ENCODE measurements at places on chromosomes 16 and 17. TPM values are rescaled to one million over a fixed set of nuclear protein-coding genes. Genes with fewer than 3 reads are reported as not detected.
A peak's percentile ranks its signal among the peaks of the same experiment; 100 is the strongest.

GRCh38 chr17:14161419-14161818 is 75.2 kb downstream of the CDRT15 start:
- no peak for DNase-seq

DNA sequence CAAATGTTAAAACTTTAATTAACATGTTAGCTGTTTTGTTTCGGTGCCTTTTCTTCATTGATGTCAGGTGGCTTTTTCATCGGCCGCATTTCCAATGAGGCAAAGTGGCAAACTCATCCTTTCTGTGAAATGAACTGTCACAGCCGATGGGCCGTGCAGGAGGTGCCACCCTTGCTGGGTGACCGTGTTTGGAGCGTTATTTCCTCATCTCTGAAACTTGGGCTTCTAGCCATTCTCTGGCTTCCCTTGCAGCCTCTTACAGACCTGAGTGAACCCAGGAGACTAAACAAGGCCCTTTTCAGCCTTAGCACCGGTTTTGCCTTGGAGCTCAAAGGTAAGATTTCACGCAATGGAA is 42.2 kb upstream of the PRSS54 start:
- DNase-seq = no peak

TTLL6 gene
- 3.4 TPM for total RNA-seq

- DNase-seq = peak; percentile 76
Measured at GRCh38 chr16:11407047-11407982, 62.1 kb downstream of the RMI2 start.

- DNase-seq = no peak
Measured at GRCh38 chr17:80860703-80861417, 130.8 kb upstream of the CHMP6 start.

C17orf50 gene
- 0.30 TPM for total RNA-seq

VAT1L gene
- 22.2 TPM for total RNA-seq

DNA sequence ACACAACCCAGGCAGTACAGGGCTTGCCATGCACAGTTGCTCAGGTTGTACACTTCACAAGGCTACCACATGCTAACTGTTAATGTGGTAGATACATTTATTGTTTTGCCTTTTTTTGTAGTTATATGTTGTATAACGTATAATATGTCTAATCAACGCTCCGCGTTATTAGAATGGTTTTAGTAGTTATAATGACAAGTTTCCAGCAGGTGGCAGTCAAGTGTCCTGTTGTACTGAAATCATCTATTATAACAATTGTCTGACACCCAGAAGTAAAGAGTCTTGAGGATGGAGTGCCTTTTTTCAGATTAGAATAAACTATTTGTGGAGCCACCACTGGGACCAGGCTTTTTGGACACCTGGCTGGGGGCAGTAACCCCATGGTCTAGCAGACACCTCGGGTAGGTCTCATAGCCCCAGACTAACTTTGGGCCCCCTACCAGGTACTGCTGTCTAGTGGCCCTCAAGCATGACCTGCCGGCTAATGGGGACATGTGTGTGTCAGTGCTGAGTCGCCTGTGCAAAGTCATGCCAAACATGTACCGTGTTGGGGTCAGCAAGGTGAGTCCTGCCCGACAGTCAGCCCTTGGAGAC is 32.8 kb downstream of the MYO15A start:
- no peak for DNase-seq

DNA sequence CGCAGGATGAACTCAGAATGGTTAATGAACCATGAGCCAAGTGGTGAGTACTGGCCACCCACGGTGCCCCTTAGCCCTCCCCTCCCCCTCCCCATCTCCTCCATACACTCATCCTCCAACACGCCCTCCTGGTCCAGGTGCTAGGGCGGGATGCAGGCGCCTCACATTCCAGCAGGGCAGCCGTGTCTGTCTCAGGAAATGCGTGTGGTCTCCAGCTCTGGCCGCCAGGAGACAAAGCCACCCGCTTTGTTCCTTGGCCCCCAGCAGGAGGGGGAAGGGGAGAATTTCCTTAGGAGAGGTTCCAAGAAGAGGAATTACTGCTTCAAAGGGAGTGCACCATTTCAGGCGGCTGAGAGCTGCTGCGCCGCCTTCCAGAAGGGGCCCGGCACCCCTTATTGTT is 29.7 kb upstream of the RMI2 start:
- DNase-seq = peak; percentile 93

RNF135 gene
- 12.3 TPM for total RNA-seq

DNA sequence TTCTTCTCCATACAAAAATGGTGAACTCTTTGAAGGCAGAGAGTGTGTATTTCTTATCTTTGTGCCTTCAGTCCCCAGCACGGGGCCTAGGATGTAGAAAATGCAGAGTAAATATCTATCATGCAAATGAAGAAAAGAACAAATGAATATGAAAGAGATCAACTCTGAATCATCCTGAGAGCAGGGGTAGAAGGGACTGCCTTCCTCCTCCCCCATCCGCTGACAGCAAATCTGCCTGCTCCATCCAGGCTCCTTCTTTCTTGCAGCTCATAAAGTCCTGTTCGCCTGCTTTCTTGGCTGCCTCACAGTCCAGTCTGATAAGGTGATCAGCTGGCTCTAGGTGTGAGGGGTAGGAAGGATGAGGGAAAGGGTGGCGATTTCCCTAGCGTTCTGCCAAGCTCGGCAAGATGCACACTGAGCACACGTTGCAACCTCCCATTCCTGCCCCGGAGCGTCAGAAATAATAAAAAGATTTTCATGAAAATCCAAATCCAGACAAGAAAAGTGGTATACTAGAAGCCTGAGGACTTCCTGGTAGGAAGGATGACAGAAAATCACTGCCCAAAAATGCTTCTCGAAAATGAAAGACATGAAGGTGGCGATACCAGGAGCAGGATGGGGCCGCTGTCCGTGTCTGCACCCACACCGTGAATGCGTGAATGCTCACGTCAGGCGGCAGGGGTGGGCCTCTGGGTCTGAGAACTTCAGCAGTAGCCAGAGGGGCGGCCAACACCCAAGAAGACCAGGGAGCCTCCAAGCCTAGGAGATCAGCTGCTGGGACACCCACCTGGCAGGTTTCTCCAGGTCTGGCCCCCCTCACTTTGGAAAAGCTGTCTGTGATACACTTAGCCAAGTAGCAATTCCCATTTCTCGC is 67.1 kb downstream of the VPS53 start:
- no peak for DNase-seq

CACNG1 gene
- not detected for total RNA-seq

DNA sequence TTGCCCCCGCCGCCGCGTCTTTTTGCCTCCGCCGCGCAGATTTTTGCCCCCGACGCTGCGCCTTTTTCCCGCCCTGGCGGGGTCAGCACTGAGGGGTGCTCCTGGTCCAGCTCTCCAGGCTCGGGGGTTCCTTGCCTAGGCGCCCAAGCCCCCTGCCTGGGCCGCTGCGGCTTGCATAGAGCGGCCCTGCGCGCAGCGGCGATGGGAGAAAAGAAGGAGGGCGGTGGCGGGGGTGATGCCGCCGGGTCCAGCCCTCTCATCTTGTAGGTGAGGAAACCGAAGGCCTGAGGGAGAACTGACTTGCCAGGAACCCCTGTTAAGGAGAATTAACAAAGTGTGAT is 330.8 kb upstream of the WSB1 start:
- DNase-seq = no peak

SLC52A1 gene
- total RNA-seq = 0.78 TPM

- DNase-seq = no peak
Measured at GRCh38 chr17:82667668-82668000, 19.4 kb upstream of the WDR45B start.

DNA sequence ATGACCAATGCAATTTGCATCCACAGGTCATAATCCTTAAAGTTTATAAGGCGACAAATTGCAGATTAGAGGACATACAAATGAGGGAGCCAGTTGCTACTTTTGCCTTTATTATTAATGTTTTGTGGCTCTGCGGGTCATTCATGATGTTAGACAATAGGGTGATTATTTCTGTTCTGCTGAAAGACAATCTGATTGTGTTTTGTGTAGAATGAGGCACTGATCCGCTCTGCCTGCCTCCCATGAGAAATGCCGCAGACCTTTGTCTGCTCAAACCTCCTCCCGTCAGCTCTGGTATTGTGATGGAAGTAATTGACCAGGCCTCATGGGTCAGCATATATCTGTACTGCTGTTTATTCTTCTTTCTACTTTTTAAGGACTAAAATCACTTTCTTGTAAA is 224.9 kb downstream of the PRKCA start:
- DNase-seq = no peak

WDR81 gene
- total RNA-seq = 14.0 TPM

GRCh38 chr17:16417896-16418684 is 2.7 kb downstream of the TRPV2 start:
- no peak for DNase-seq

DNA sequence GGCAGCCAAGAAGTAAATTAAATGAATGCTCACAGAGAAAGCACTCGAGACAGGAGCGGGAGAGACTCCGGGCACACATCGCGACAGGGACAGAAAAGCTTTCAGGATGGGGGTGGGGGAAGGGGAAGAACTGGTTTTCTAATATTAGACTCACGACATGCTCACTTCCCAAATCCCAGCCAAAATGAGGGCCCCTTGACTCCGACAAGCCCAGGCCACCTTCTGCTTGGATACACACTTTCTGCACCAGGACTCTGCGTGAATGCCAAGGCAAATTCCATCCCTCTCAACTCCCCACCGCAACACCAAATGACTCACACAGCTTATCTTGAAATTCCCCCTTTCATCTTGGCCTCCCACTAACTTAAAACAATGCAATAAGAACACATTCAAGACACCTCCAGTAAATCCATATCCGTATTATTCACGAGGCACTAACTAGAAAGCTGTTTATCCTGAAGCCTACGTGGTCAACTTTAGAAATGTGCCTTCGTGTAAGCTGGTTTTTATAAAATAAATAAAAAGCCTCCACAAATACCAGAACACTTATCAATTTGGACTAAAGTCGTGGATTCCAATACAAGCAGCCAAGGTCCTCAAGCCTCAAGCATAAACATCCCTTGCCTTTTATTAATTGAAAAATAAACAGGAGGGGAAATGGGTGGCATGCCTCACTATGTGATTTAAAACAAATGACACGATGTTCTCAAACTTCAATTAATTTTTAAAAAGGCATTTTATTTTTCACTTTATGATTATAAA is 46.1 kb downstream of the NXN start:
- DNase-seq = no peak

All from WTC11 (cell line).